ENCODE measurements at places on chromosomes 5 and 9.

DNA sequence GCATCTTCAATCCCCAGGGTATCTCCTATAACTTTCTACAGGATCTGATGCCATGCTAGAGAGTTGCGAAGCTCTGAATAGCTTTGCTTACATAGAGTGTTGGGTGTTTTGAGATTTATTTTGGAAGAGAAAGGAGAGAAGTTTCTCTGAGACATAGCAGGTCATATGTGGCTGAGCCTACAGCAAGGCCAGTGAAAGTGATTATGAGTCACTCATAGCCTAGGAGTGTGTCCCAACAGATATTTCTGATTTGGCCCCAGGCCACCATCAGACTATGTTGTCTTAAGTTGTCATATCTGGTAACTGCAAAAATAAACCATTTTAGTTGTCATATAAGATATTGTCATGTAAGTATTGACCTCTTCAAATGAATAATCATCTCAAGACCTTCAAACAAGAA, 132.0 kb upstream of the RAI14 start:
- no peak for DNase-seq

GRCh38 chr9:117233016-117233415, 181.8 kb downstream of the ASTN2 start:
- DNase-seq, result no peak

- no peak for DNase-seq
Measured at GRCh38 chr5:65749956-65750355, 28.0 kb downstream of the NLN start.

- no peak for DNase-seq
Measured at GRCh38 chr9:113675475-113675941, 200.6 kb upstream of the ZNF618 start.

DNA sequence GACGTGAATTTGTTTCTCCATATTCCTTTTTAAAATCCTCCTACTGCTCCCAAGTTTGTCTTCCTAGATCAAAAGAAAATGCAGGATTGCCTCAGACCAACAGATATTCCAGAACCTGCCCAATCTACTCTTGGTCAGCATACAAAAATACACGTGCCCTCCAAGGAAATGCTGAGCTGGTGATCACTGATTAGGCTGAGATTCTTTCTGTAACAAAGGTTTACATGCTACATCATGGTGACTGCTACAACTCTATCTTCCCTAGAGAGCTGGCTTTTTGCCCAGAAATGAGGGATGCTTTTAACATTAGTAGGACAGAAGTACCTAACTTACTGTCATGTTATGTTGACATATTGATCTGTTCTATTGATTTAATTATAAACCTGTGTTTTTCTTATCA, 35.5 kb downstream of the OR2Y1 start:
- no peak for DNase-seq

GRCh38 chr5:110096419-110096818, 406.7 kb downstream of the MAN2A1 start:
- no peak for DNase-seq

DNA sequence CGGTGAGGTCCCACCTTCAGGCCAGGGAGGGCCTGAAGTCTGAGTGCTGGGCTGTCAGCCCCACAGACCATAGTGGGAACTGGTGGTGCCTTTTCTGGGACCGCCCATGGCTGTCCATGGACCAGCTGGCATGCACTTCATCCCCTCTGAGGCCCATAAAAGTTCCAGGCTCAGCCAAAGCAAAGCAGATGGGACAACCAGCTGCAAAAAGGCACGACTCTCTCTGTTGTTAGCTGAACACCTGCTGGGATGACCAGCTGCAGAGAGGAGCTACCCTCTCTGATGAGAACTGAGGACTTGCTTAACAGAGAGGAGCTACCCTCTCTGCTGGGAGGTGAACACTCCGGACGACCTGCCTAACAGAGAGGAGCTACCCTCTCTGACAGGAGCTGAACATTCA, 844.3 kb upstream of the DMAC1 start:
- DNase-seq, result no peak

DNA sequence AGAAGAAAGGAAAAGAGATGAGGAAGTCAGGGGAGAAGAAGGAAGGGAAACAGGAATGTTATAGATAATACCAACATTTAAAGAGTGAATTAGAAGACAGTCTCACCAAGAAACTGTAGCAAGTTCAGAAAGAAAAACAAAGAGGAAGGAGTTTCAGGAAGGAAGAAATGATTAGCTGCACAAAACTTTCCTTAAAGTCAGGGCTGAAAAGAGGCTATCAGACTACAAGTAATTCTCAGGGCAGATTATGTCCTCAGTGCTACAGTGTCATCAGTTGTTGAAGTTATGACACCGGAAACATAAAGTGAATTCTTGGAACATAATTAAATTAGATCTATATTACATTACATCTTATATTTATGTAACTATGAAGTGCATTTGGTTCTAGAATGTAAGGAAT, 226.9 kb downstream of the ARRDC3 start:
- no peak for DNase-seq

GRCh38 chr5:72101828-72102227, 5.4 kb upstream of the MAP1B start:
- DNase-seq, result no peak

DNA sequence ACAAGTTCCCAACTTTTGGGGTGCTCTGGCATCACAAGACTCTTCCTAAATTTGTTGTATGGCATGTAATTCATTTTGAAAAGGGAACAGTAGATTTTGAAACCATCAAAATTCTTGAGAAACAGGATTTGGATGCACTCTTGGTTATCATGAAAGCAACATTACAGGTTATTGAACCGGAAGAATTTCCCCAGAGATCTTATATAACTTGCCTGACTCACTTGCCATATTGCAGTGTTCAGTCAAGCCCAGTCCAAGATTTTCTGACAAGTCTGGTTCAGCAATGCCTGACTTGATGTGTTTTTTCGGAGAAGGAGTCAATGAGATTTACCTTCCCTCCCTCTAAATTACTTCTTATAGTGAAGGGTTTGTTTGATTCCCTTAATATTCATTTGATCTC, 32.0 kb downstream of the SMIM15 start:
- DNase-seq, result no peak

GRCh38 chr5:149635394-149635793, 54.1 kb downstream of the ARHGEF37 start:
- DNase-seq, result no peak

DNA sequence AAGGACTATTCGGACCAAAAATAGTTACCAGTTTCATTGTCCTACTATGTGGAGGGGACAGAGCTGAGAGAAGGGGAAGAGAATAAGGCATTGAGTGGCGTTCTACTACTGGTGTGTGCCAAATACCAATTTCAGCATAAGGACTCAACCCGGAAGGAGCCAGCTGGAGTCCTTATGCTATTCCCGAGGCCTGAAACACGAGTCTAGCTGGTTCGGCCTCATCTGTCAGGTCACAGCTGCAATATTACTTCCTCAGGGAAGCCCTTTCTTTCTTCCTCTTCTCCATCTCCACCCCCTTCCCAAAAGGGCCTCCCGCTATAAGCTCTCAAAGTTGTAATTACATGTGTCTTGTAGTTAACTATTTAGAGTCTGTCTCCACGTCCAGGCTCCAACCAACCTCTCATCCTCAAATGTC, 20.5 kb upstream of the FER start:
- DNase-seq, result no peak

- DNase-seq, result no peak
Measured at GRCh38 chr9:127526655-127527559, 75.6 kb downstream of the LRSAM1 start.

DNA sequence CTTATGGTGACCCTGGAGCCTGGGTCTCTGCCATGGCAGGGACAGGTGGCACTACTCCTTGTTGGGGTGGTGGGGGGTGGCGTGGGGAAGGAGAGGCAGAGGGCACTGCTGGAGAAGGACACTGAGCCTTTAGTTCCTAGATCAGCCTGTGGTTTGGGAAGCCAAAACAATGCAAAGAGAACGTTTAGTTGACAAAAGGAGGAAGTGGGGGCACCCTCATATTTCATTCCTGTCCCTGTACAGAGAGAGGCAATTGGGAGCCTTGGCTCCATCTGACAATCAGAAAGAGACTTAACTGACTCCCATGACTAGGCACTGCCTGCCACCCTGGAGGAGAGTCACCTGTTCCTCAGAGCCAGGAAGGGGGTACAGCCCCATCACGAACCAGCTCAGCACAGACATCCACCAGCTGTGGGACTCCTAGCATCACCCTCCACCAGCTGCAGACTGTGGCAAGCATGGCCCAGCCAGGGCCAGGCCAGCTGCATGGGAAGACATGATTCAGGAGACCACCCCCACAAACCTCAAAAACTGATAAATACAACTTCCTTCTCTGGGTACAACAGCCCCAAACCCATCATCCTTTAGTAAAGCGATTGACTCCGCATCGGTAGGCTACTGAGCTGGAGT, 257.5 kb downstream of the HSPA4 start:
- no peak for DNase-seq

- DNase-seq, result peak; percentile 50
Measured at GRCh38 chr9:69605406-69605805, 66.8 kb downstream of the APBA1 start.

DNA sequence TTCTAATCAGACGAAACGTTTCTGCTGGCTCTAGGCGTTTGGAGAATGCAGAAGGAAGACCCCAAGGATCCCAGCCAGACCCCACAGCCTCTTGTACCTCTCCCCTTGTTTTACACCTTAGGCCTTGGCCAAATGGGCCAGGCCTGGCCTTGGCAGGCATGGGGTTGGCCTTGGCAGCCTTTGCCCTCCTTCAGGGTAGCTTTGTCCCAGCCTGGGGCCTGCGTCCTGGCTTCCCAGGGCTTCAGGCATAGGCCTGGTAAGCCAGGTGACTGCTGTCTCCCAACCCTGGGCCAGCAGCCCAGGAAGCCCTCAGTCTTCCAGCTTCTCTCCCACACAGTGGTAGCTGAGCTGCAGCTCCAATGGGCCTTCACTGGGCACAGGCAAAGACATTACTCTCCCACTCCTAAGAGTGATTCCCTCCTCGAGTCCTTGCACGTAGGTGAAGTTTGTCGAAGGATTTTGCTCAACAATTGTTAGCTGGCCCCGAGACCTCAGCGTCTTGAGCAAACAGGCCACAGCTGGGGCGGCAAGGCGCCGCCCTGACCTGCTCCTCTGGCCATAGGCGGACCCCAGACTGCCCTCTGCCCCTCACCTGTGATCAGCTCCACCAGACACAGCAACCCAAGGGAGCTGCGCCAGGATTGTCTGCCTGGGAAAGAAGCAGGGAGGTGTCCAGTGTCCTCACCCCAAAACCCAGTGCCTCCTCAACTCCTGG, 1.1 kb upstream of the PITX1 start:
- DNase-seq, result no peak
